ENCODE measurements at places on chromosomes 11 and 22.
A peak's percentile ranks its signal among the peaks of the same experiment; 100 is the strongest.

DNA sequence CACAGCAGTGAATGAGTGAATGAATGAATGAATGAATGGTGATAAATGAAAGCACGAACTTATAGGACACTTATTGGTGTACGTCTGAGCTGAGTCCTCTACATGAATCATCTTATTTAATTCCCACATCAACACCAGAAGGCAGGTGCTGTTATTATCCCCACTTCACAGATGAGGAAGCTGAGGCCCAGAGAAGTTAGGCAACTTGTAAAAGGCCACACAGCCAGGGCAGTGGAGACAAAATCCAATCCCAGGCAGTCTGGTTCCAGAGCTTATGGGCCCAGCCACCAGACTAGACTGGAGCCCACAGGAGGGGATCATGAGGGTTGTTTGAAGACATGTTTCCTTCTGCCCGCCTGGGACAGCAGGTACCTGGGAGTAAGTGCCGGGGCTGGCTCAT is 364.0 kb downstream of the MN1 start:
- no peaks in the 10 kb centered on the region for H3K27me3 ChIP-seq
- no peaks in the 10 kb centered on the region for H3K36me3 ChIP-seq
- no peaks in the 10 kb centered on the region for H3K4me1 ChIP-seq

DNA sequence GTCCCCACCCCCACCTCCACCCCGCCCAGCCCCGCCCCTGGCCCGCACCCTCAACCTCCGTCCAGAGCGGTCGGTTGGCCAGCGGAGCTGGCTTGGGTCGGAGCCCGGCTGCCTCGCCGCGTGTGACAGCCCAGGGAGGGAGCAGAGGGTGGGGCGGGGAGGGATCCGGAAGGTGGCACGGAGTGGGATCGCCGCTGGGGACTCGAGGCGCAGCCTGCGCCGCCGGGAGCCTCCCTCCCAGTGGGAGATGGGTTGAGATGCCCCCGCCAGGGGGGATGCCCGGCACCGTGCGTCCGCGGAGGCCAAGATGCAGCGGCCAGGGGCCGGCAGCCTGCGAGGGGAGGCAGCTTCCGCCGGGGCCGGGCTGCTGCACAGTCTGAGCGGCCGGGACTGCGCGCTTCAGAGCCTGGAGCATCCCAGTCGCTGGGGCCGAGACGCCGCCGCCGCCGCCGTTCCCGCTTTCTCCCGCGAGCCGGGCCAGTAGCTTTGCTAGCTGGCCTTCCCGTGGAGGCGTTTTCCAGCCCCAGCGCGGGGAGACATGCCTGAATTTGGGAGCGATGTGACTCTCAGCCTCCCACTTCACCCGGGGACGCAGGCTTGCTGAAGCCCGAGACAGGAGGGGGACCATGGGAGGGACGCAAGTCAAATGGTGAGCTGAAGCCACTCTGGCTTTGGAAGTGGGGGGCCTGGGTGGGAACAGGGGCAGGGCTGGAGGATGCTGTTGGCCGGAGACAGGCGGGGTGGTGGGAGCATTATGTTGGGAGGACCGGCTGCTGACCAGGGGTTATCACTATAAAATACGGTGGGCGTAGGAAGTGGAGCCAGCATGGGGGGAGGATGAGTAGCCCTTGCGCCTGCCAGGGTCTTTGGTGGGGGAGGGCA is 40.2 kb downstream of the DIXDC1 start:
- H3K27ac ChIP-seq = no peak overlapping the region
- no peak for DNase-seq
- peak overlapping the region; percentile 46 for H3K4me3 ChIP-seq
- H3K4me1 ChIP-seq = peaks cover 4% of the 10 kb centered on the region
- peaks cover 9% of the 10 kb centered on the region for H3K27me3 ChIP-seq

- H3K4me1 ChIP-seq = peaks cover 10% of the 10 kb centered on the region
- H3K27ac ChIP-seq = no peak overlapping the region
- H3K4me3 ChIP-seq = no peak overlapping the region
- H3K36me3 ChIP-seq = no peaks in the 10 kb centered on the region
- no peak for DNase-seq
These were observed 2.3 kb upstream of the PVALB start for GRCh38 chr22:36819112-36819511.

DNA sequence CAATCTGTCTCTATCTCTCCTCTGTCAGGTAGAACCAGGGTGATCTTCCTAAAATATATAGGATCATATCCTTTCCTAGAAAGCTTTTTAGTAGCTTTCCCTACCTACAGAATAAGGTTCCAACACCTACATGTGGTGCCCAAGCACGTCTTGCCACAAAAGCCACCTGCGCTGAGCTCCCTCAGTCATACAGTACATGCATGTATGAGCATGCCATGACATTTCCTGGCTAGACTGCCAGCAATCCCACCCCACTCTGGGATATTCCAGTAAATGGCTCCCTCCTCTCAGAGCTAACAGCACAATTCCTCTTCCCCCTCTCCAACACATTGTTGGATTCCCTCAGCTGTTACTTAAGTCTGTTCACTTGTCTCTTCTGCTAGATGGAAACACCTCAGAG is 398.0 kb downstream of the TENM4 start:
- H3K27ac ChIP-seq = no peak overlapping the region
- no peaks in the 10 kb centered on the region for H3K36me3 ChIP-seq
- H3K4me3 ChIP-seq = no peak overlapping the region
- H3K4me1 ChIP-seq = no peaks in the 10 kb centered on the region

GRCh38 chr11:122853971-122854446 is 15.7 kb downstream of the CRTAM start:
- no peaks in the 10 kb centered on the region for H3K27me3 ChIP-seq
- H3K4me1 ChIP-seq = no peaks in the 10 kb centered on the region
- no peaks in the 10 kb centered on the region for H3K36me3 ChIP-seq
- no peak overlapping the region for H3K27ac ChIP-seq
- DNase-seq = no peak

DNA sequence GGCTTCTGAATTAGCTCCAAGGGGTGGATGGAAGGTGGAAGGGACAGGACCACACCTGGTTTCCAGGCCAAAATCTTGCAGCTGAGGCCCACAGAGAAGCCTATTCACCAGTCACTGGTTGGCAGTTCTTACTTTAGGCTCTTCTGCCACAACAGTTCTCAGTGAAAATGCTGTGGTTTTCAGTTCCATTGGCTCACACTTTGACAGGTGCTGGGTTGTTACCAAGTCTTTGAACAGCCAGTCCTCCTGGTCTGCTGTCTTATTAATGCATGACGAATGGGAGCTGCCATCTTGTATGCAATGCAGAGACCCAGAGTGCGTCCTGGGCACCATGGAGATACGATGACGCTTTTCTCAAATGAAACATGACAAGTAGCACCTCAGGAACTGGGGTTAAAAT is 232.0 kb upstream of the ZBED5 start:
- no peaks in the 10 kb centered on the region for H3K27me3 ChIP-seq
- no peak overlapping the region for H3K4me3 ChIP-seq
- no peak for DNase-seq
- no peak overlapping the region for H3K27ac ChIP-seq
- no peaks in the 10 kb centered on the region for H3K4me1 ChIP-seq

- H3K36me3 ChIP-seq = no peaks in the 10 kb centered on the region
- peaks cover 14% of the 10 kb centered on the region for H3K4me1 ChIP-seq
- no peak for DNase-seq
- peak overlapping the region; percentile 93 for H3K27ac ChIP-seq
These were observed 789 bp upstream of the POLA2 start for GRCh38 chr11:65260756-65261590.

GRCh38 chr22:18121954-18122554 is 11.4 kb downstream of the TUBA8 start:
- no peaks in the 10 kb centered on the region for H3K27me3 ChIP-seq
- H3K4me3 ChIP-seq = no peak overlapping the region
- H3K27ac ChIP-seq = no peak overlapping the region

DNA sequence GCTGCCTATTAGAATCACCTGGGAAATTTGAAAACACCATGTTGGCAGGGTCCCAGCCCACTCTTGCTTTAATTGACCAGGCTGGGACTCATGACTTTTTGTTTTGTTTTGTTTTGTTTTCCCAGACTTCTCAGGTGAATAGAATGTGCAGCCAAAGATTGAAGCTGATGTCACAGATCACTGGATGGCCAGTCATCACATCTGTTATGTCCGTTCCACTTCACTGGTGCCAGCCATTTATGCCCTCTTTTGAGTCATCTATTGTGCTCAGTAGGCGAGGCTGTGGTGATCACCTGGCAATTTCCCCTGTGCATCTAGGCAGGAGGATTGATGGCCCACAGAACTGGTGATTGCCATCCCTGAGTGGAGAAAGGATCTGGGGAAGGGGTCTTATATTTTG is 297.3 kb downstream of the INSC start:
- no peak overlapping the region for H3K27ac ChIP-seq
- no peak overlapping the region for H3K4me3 ChIP-seq
- no peaks in the 10 kb centered on the region for H3K36me3 ChIP-seq
- no peak for DNase-seq
- no peaks in the 10 kb centered on the region for H3K4me1 ChIP-seq

DNA sequence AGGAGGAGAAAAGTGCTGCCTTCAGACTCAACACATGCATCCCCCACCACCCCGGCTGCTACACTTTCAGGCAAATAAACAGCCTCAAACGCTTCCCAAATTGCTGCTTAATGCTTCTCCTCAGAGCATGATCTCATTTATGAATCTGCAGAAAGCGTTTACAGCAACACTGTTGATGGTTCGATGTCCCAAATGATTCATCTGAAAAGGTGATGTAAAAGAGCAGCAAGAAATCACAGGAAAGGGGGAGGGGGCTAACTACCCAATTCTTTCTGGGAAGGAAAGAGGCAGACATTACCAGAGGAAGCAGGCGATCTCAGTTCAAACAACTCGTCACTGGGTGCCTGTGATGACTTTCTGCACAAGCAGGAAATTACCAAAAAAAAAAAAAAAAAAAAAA is 119.6 kb downstream of the TENM4 start:
- H3K27me3 ChIP-seq = no peaks in the 10 kb centered on the region
- DNase-seq = no peak
- H3K36me3 ChIP-seq = no peaks in the 10 kb centered on the region
- H3K4me1 ChIP-seq = no peaks in the 10 kb centered on the region
- H3K4me3 ChIP-seq = no peak overlapping the region

DNA sequence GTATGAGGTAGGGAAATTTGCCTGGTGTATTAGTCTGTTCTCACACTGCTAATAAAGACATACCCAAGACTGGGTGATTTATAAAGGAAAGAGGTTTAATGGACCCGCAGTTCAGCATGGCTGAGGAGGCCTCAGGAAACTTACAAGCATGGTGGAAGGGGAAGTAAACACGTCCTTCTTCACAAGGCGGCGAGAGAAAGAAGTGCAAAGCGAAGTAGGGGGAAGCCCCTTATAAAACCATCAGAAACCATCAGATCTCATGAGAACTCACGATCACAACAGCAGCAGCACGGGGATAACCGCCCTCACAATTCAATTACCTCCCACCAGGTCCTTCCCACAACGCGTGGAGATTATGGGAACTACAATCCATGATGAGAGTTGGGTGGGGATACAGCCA is 12.0 kb upstream of the RFPL2 start:
- no peak overlapping the region for H3K4me3 ChIP-seq
- no peak for DNase-seq
- no peaks in the 10 kb centered on the region for H3K4me1 ChIP-seq
- no peak overlapping the region for H3K27ac ChIP-seq
- no peaks in the 10 kb centered on the region for H3K27me3 ChIP-seq

GRCh38 chr11:131609337-131609736 is 238.9 kb downstream of the NTM start:
- no peak for DNase-seq
- H3K27ac ChIP-seq = no peak overlapping the region
- H3K27me3 ChIP-seq = no peaks in the 10 kb centered on the region

- H3K4me1 ChIP-seq = no peaks in the 10 kb centered on the region
- H3K4me3 ChIP-seq = no peak overlapping the region
- no peaks in the 10 kb centered on the region for H3K36me3 ChIP-seq
- H3K27me3 ChIP-seq = no peaks in the 10 kb centered on the region
- H3K27ac ChIP-seq = no peak overlapping the region
- DNase-seq = no peak
These were observed 261.6 kb upstream of the SORL1-AS1 start for GRCh38 chr11:121714351-121714750.

GRCh38 chr22:20940186-20940651 is 23.0 kb downstream of the CRKL start:
- peaks cover 4% of the 10 kb centered on the region for H3K36me3 ChIP-seq
- no peak overlapping the region for H3K27ac ChIP-seq
- peaks cover 6% of the 10 kb centered on the region for H3K4me1 ChIP-seq

DNA sequence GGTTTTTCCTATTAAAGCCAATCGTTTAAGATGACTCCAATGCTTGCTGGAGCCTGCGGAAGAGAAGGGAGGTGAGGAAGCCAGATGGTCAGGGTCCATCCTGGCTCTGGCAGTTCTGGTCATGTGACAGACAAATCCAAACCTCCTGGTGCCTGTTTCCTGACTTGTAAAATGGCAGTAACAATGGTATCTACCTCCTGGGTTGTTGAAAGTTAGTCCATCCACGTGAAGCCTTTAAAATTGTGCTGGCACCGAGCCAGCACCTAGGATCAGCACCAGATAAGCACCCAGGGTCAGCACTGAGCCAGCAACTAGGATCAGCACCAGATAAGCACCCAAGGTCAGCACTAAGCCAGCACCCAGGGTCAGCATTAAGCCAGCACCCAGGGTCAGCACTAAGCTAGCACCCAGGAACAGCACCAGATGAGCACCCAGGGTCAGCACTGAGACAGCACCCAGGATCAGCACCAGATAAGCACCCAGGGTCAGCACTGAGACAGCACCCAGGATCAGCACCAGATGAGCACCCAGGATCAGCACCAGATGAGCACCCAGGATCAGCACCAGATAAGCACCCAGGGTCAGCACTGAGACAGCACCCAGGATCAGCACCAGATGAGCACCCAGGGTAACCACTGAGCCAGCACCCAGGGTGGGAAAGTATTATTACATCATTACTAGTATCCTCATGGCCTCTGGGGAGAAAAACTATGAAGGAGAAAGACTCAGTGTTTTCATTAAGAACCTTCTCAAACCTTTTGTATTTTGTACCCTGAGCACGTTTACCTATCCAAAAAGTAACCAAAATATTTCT is 17.2 kb downstream of the KIAA0930 start:
- H3K27me3 ChIP-seq = no peaks in the 10 kb centered on the region
- H3K36me3 ChIP-seq = no peaks in the 10 kb centered on the region
- H3K27ac ChIP-seq = no peak overlapping the region
- DNase-seq = no peak

DNA sequence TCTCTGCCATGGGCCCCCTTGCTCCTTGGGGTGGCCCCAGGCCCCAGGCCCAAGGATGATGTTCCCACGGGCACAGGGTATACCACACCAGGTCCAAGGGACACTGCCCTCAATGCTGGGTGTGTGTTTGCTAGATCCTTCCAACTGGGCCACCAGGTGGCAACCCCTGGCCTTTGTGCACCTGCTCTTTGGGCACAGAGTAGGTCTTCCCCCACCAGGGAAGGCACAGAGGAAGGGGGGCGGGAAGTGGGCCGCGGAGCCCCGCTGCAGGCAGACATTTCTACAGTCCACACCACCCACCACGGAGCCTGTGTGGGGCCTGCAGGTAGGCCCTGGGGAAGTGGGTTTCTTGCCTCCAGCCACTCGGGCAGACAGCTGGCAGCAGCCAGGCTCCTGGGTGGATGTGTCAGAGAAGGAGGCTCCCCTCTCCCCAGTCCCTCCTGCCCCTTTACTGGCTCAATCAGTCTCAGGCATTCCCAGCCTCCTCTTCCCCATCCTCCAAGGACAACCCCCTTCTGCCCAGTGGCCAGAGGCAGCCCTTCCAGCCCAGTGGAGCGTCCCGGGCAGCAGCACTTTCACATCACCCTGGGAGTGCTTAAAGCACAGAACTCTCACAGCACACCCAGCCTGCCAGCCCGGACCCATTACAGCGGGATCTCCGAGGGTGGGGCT is 21.6 kb downstream of the MAFF start:
- H3K4me1 ChIP-seq = peaks cover 31% of the 10 kb centered on the region
- no peak overlapping the region for H3K4me3 ChIP-seq
- no peak overlapping the region for H3K27ac ChIP-seq
- H3K27me3 ChIP-seq = no peaks in the 10 kb centered on the region

- no peak overlapping the region for H3K27ac ChIP-seq
- H3K36me3 ChIP-seq = no peaks in the 10 kb centered on the region
- no peaks in the 10 kb centered on the region for H3K27me3 ChIP-seq
- no peak overlapping the region for H3K4me3 ChIP-seq
- H3K4me1 ChIP-seq = no peaks in the 10 kb centered on the region
These were observed 144.7 kb upstream of the LMO1 start for GRCh38 chr11:8408151-8408941.
